ENCODE measurements at places on chromosomes 7 and 10.

DNA sequence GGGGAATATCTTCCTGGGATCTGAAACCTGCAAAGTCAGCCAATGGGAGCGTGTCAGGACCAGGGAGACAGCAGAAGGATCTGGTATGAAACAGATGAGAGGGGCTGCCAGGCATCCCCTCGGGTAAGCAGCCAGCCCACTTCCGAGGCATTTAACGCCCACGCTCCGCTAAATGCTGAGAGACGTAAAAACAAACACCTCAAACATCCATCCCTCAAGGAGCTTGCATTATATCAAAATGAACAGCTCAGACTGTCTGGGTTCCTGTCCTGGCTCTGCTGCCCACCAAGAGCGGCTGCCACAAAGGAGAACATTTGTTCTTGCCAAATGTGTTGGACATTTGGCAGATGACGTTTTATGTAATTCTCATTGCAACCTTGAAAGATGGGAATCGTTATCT is 7.0 kb upstream of the SERPINE1 start:
- DNase-seq: no peak

- DNase-seq: no peak
These were observed 31.1 kb downstream of the SEMA3E start for GRCh38 chr7:83617858-83618257.

GRCh38 chr10:18681366-18681765 is 22.1 kb downstream of the ARL5B start:
- DNase-seq: no peak

- peak; percentile 98 for DNase-seq
These were observed 3.7 kb downstream of the STX1A start for GRCh38 chr7:73715648-73716317.

- DNase-seq: no peak
These were observed 31.4 kb downstream of the ANK3 start for GRCh38 chr10:60358282-60358681.

GRCh38 chr10:98242823-98243222 is 25.2 kb downstream of the LOXL4 start:
- DNase-seq: no peak

- no peak for DNase-seq
These were observed 94.0 kb downstream of the ELMO1 start for GRCh38 chr7:37354656-37355131.

- no peak for DNase-seq
These were observed 88.0 kb upstream of the NAMPT start for GRCh38 chr7:106372595-106373318.

GRCh38 chr7:1087952-1088920 is at the start of gene GPER1:
Gene GPER1, plus strand, starts transcription at chr7:1088113. Its CDS starts 3,616 bp downstream, at chr7:1091729.
- peak; percentile 75 for DNase-seq

DNA sequence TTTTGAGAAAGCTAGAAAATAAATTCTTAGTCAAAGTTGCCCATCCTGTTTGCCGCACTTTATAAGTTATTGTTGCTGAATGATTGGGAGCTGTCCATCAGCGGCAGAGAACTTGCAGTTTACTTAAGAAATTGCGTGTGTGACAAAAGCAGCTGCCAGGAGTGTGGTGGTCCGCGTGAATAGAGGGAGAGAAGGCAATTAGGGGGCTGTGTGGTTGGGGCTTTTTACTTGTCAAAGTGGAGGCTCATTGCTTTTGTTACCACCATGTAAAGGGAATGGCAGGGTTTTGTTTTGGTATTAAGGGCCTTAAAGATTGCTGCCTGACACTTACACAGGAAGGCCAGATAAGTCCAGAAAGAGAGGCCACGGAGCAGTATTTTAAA is 177.8 kb downstream of the TCF7L2 start:
- no peak for DNase-seq

DNA sequence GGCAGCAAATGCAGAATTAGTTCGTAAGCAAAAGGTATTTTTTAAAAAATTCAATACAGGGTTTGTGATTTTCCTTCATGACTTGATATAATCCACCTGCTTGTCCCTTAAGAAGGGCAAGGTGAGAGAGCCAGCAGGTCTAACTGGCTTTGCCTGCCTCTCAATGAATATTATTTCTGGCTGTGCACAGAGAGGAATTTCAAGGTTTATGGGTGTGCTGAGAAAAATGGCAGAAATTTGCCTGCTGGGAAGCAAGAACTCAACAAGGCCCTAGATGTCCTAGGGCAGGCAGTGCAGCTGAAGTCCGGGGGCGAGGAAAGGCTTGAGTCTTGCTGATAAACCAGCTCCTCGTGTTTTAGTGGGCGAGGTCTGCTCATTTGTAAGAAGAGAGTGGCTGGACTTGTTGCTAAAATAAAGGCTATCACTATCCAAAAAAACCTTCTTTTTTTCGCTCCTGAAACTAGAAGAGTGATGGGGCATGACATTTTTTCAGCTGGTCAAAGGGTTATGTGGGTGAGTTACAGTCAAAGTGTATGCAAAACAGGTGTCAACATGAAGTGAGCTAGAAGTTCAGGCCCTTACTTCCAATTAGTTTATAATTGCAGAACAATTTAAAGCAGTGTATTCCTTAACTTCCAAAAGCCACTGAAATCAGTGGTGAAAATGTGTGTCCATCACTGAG is 385.8 kb upstream of the KLF6 start:
- DNase-seq: peak; percentile 25

- no peak for DNase-seq
These were observed 714.8 kb upstream of the GALNT17 start for GRCh38 chr7:70416986-70417655.

DNA sequence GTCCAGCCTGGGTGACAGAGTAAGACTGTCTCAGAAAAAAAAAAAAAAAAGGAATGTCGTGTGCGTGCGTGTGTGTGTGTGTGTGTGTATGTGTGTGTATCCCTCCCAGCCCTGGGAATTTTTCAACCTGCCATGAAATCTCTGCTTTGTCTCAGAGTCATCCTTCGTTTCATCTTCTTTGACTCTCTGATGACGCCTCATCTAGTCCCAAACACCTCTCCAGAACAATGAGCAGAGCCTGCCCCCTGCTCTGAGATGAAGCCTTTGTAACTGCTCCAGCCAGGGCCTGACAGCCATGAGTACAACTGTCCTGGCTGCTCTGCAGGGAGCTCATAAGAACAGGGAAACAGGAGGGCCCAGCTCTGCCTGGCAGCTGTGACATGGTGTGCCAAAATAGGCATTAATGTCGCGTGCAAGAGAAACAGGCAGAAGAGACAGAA is 149.5 kb downstream of the FAM107B start:
- no peak for DNase-seq

- DNase-seq: no peak
These were observed 342 bp downstream of the OR2AE1 start for GRCh38 chr7:99876491-99876890.

- no peak for DNase-seq
These were observed 38.9 kb upstream of the RHEB start for GRCh38 chr7:151558575-151558974.

DNA sequence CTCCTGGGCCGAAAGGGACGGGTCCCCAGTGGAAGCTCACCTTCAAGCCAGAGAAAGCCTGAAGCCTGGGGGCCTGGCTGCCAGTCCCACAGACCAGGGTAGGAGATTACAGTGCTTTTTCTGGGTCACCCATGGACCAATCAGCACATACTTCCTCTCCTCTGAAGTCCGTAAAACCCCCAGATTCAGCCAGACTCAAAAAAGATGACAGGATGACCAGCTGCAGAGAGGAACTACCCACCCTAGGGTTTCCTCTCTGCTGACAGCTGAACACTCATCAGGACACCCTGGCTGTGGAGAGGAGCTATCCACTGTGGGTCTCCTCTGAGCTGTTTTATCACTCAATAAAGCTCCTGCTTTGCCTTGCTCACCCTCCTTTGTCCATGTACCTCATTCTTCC is 78.0 kb downstream of the SAMD9 start:
- DNase-seq: no peak

- DNase-seq: no peak
These were observed 51.3 kb downstream of the USP6NL start for GRCh38 chr10:11560076-11560709.

- no peak for DNase-seq
These were observed 8.8 kb upstream of the GET4 start for GRCh38 chr7:867406-868188.

DNA sequence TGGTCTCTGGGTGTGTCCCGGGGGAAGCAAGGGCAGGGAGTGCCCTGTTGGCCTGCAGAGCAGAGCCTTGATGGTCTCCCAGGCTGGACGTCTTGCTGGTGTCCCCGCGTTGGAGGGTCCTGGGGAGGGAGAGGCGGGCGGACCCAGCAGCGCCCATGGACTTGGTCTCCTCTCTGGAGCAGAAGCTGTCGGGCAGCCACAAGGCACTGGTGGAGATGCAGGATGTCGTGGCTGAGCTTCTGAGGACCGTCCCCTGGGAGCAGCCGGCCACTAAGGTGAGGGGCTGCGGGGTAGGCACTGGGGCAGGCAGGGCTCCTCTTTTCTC is 20.9 kb downstream of the TTYH3 start:
- no peak for DNase-seq

- no peak for DNase-seq
These were observed 141.1 kb downstream of the DIP2C start for GRCh38 chr10:548238-548901.

- DNase-seq: no peak
These were observed 38.1 kb downstream of the FBXW4 start for GRCh38 chr10:101656890-101657289.

DNA sequence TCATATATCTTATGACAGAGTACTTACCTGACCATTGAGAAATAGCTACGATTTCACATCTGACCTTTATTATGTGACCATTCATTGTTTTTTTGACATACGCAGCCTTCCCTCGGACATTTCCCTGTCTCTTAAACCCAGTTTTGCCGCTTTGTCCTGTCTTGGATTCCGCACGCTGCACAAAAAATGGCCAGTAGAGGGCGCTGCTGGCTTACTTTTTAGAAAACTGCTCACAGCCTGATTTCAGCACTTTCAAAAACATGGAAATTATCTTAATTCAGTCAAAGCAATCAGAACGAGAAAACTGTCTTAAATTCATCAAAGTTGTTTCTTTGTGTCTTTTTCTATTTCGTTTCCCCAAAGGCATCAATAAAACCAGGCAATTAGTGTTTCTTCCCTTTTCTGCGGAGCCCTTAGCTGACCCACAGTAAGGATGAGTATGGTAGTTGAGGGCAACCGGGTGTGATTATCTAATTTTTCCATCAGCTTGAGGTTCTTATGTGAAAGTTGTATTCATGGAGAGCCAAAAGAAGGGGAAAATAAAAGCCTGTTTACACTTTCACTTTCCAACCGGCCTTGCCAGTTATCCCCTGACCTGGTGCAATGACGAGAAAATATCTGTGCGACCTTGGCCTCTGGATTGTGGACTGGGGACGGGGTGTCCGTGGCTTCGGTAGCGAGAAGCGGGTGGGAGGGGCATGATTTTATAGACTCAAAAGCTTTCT is 144.4 kb downstream of the DYNC1I1 start:
- DNase-seq: peak; percentile 43

- no peak for DNase-seq
These were observed 639.0 kb upstream of the SORCS1 start for GRCh38 chr10:107803546-107803945.

DNA sequence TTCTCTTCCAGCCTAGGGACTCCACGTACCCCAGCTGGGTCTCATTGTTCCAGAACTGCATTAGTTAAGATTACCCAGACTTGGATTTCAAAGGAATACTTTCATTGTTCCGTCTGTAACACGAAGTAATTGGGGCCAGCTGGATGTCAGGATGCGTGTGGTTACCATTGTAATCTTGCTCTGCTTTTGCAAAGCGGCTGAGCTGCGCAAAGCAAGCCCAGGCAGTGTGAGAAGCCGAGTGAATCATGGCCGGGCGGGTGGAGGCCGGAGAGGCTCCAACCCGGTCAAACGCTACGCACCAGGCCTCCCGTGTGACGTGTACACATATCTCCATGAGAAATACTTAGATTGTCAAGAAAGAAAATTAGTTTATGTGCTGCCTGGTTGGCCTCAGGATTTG is 21.0 kb downstream of the LRRC17 start:
- DNase-seq: no peak

- no peak for DNase-seq
These were observed 81.3 kb upstream of the GPR22 start for GRCh38 chr7:107388604-107389003.

- DNase-seq: no peak
These were observed 101.8 kb upstream of the FERD3L start for GRCh38 chr7:19247017-19247416.

DNA sequence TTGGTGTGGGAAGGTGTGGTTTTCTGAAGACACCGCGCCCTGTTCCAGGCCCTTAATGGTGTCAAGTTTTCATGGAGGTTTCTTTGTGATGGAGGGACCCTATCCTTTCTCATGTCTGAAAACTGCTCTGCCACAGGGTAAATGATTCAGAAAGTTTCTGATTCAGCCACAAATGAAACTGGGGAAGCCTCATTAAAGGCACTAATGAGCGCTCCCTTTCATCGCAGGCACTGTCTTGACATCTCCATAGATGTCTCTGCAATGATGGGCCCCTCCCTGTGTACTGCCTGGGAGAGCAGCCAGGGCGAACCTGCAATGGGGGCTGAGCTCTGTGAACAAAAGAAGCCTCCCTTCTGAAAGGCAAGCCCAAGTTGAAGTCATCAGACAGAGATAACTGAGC is 355.3 kb downstream of the PRPF18 start:
- no peak for DNase-seq

- DNase-seq: no peak
These were observed 9.8 kb upstream of the RTKN2 start for GRCh38 chr10:62278441-62278910.

GRCh38 chr7:20470726-20471125 is 140.0 kb downstream of the ITGB8 start:
- no peak for DNase-seq

- DNase-seq: peak; percentile 83
These were observed 69.6 kb downstream of the ATXN7L1 start for GRCh38 chr7:105806592-105807447.

GRCh38 chr10:100749059-100749308 is 3.6 kb downstream of the PAX2 start:
- no peak for DNase-seq

DNA sequence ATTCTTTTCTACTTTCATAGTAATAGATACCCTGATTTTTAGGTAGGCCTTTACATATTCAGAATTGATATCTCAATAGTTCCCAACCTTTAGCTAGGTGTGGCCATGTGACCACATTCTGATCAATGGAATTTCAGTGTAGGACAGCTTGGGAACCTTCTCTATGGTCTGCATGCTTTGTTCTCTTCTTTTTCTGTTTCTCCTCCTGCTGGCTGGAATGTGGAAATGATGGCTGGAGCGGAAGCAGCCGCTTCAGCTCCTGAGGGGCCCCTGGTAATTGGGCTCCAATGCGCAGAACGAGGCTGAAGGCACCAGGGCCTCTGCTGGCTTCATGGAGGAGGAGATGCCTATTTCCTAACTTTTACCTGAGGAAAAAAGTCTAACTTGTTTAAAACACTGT is 152.6 kb downstream of the ZMYND11 start:
- DNase-seq: no peak

DNA sequence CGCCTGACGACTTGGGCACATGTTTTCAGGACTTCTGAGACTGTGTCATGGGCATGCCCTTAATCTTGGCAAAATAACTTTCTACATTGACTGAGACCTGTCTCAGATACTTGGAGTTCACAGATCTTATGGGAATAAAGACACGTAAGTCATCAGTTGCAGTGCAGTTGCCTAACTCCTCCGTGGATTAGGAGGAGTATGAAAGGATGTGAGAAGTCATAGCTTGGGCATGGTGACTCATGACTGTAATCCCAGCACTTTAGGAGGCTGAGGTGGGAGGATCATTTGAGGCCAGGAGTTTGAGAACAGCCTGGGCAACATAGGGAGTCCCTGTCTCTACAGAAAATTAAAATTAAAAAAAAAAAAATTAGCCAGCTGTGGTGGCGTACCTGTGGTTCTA is 49.6 kb downstream of the EXOC6 start:
- DNase-seq: no peak

GRCh38 chr10:92689663-92690210 is at the start of gene HHEX:
Gene HHEX, plus strand, starts transcription at chr10:92689955. Its CDS starts 32 bp downstream, at chr10:92689987.
- DNase-seq: peak; percentile 61
